ENCODE measurements at places on chromosomes 13 and 19. TPM values are rescaled to one million over a fixed set of nuclear protein-coding genes. Genes with fewer than 3 reads are reported as not detected.

Gene SULT2B1
- total RNA-seq = not detected

Gene PEAK3
- 1.9 TPM for total RNA-seq

Gene B3GNT3
- not detected for total RNA-seq

Gene FFAR1
- total RNA-seq = not detected

Gene LILRB4
- total RNA-seq = 5.2 TPM

GRCh38 chr19:46546194-46546896, 50.7 kb upstream of the PNMA8B start:
- DNase-seq = no peak

DNA sequence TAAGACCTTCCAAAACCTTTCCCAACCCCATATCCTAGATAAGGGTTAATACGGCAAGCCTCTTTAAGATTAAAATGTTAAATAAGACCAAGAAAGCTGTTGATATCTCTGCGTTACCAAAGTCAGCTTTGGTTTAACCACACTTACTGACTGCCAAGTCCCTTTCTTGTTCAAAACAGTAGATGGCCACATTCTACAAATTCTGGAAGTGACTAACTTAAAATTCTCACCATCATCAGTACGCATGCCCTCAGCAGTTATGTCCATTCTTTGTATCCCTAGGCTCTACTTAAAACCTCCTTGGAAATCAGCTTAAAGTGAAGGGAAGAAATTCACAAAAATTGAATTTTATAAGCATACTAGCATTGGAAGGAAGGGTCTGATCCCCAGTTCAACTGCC, 23.6 kb downstream of the SOHLH2 start:
- no peak for DNase-seq

- DNase-seq = no peak
Measured at GRCh38 chr13:105327581-105328126, 1207.8 kb downstream of the EFNB2 start.

- DNase-seq = no peak
Measured at GRCh38 chr19:3950871-3951861, 18.3 kb downstream of the NMRK2 start.

DNA sequence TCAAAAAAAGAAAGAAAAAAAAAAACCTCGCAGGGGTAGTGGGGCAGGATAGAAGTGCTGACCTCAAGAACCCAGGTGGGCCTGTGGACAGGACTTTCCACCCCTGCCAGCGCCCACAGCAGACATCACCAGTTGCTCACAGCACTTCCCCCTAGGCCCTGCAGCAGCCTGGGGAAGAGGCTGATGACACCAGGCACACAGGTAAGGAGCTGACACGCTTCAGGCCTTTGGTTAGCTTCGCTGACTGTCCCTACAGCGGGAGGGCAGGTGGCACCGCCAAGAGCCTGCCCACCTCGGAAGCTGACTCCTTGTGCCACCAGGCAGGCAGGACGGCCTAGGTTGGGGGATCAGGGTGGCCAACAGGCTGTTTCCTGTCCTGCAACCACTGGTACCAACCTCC, 8.9 kb downstream of the LONP1 start:
- DNase-seq = no peak

- no peak for DNase-seq
Measured at GRCh38 chr13:75052616-75053015, 429.4 kb downstream of the TBC1D4 start.

GRCh38 chr19:55304279-55304978, 20.6 kb downstream of the BRSK1 start:
- DNase-seq = no peak

GRCh38 chr13:105452895-105453294, 1082.6 kb downstream of the EFNB2 start:
- no peak for DNase-seq

- DNase-seq = no peak
Measured at GRCh38 chr19:56191115-56191514, 6.5 kb downstream of the ZSCAN5B start.

GRCh38 chr13:36997716-36998427, 1.3 kb downstream of the ALG5 start:
- no peak for DNase-seq

Measured in right atrium auricular region (tissue), 2 donors.